Activated T-cell treated with anti-CD3 and anti-CD28 coated beads, Interleukin-2, amount 50 U/mL, for 48 hours (primary cell): ENCODE measurements at places on chromosomes 1 and 21.
A peak's percentile ranks its signal among the peaks of the same experiment; 100 is the strongest.

- no peak for DNase-seq
These were observed 13.3 kb downstream of the COL9A2 start for GRCh38 chr1:40303790-40304189.

DNA sequence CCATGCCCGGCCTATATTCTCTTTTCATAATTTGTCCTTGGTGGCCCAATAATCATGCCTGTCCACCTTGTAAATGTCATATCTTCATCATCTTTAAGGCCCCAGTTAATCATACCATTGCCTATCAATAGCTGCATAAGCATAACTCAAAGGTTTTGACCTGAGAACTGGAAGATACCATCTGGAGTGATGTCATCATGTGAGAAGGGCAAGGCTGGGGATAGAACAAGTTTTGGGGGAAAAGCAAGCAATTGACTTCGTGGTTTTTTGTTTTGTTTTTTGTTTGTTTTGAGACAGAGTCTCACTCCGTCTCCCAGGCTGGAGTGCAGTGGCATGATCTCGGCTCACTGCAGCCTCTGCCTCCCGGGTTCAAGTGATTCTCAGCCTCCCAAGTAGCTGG, 6.2 kb downstream of the UBIAD1 start:
- DNase-seq: no peak

DNA sequence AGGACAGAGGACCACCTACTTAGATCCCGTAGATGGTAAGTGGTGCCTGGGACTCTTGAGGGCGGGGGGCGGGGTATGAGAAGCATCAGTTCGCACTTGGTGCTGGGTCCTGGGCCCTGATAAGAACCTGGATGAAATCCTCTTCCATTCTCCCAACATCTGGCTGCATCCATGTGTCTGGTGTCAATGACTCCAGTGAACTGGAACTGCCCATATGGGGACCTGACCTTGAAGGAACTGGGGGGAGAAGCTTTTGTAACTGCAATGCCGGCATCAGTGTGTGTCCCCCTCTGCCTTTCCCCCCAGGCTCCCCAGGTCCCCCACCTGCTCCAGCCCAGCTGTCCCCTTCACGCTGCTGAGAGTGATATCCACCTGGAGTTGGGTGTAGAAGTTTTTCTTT, 49.7 kb upstream of the EPB41 start:
- DNase-seq: no peak

DNA sequence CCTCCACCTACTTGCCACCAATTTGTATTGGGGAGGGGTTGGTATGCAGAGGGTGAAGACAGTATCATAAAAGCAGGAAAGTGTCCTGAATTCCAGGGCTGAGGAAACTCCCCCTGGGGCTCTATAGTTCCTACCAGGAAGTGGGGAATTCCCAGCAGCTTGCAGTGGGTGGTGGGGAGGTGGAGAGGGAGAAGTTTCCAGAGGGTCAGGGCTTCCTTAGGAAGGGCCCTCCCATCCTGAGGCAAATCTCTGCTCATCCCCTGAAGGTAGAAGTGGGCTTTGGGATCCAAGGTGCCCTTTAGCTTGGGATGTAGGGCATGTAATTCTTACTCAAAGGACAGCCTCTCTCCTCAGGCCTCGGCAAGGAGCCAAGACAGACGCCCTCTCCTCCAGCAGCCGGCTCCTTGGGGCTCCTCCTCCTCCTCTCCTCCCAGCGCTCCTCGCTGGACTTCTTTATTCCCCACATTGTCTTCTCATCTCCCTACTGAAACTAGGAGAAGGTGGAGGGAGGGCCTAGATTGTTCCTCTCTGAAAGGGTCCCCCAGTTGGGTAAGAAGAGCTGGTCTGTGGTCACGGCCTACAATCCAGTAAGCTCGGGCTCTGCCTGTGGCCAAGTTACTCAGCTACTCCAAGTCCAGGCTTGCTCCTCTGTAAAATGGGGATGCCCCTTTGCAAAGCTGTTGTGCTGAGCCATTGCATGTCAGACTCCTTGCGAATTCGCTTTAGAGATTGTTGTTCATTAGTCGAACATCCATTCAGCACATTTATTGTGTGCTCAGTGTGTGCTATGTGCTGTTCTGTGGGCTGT, 17.9 kb upstream of the CSF1 start:
- DNase-seq: no peak

DNA sequence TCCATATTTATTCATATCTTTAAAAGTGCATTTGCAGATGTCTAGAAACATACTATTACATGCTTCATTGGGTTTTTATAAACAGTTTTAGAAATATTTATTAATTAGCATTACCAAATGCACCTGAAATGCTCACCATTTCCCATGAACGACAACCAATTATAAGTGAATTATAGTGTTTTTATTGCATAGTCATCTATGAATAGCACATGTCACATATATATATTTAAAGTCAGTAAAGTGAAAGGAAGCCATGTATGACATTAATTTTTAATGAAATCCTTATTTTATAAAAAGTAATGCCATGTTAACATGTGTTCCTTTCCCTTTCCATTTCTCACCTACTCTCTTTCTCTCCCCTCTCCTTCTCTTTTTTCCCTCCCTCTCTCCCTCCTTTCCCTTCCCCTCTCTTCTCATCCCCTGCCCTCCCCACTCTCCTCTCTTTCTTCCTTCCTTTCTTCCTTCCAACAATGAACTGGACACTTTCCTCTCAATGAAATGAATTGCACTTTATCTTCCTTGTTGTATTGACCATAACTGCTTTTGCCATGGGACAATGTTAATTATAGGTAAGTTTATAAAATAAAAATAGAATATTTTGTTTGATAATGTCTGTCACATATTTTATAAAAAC, 179.3 kb downstream of the NCAM2 start:
- DNase-seq: no peak

DNA sequence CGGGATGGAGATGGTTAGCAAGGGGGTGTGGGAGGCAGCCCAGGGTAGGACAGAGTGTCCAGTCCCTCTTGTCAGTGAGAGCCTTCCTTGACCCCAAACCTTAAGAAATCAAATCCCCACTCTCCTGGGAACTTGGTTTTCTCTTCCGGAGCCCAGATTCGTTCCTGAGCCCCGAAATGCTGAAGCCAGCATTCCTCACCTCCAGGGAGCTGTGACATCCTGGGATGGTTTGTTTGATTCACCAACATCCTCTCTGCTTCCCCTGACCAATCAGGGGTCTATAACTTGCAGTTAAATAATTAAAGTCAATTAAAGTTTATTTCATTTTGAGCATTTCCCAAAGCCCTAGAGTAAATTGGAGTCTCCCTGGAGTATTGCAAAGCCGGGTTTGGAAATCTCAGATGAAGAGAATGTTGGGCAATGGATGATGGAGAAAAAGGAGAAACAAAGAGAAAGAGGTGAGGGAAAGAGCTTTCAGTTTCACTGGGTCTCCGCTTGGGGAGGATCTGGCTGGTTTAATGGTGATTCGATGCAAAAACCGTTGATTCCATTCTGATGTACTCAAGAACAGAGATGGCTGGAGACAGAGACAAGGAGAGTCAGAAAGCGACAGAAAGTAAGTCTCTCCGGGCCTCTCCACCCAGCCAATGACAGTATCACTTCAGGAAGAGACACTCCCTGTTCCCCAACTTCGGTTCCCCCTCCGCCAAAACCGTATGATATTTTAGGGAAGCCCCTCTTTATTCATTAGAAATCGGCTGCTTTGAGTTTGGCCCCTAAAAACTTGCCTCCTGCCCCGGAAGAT, 12.8 kb upstream of the ALX3 start:
- DNase-seq: no peak

- peak; percentile 62 for DNase-seq
These were observed 36.6 kb downstream of the RABIF start for GRCh38 chr1:202852163-202852904.

GRCh38 chr1:29162025-29162424, 19.7 kb downstream of the SRSF4 start:
- no peak for DNase-seq

DNA sequence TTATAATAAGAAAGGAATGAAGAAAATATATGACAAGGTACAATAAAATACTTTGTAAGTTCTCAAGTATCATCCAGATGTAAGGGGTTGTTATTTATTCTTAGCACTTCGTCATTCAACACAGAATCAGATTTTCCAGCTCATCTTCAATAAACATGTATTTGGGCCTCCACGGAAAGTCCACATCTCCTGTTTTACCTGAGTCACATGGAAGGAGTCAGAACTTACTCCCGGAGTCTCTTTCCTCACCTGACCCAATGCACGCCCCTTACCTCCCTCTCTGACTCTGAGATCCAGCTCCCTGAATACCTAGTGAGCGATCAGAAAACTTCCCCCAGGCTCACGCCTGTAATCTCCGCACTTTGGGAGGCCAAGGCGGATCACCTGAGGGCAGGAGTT, 1.5 kb upstream of the PMVK start:
- no peak for DNase-seq

- no peak for DNase-seq
These were observed 80.3 kb downstream of the RUNX3 start for GRCh38 chr1:24849672-24850295.

GRCh38 chr1:96059736-96060135, 661.8 kb upstream of the PTBP2 start:
- no peak for DNase-seq

DNA sequence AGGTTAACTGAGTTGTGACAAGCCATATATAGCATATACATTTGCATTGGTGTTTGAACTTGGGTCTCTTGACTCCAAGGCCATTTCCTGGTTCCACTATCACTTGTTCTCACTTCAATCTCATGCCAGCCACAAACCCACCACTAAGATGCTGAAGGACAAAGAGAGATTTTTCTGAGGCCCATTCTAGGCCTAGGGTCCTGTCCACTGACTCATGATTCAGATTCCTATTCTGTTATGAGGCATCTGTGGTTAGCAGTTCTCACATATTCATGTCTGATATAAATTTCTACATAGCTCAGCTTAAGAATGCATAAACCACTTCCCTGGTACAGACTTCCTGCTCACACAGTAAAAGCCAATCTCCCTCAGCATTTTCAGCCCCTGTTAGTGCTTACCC, 326.1 kb upstream of the BEND5 start:
- no peak for DNase-seq

- DNase-seq: no peak
These were observed 81.5 kb downstream of the PTGER3 start for GRCh38 chr1:70966018-70966638.

DNA sequence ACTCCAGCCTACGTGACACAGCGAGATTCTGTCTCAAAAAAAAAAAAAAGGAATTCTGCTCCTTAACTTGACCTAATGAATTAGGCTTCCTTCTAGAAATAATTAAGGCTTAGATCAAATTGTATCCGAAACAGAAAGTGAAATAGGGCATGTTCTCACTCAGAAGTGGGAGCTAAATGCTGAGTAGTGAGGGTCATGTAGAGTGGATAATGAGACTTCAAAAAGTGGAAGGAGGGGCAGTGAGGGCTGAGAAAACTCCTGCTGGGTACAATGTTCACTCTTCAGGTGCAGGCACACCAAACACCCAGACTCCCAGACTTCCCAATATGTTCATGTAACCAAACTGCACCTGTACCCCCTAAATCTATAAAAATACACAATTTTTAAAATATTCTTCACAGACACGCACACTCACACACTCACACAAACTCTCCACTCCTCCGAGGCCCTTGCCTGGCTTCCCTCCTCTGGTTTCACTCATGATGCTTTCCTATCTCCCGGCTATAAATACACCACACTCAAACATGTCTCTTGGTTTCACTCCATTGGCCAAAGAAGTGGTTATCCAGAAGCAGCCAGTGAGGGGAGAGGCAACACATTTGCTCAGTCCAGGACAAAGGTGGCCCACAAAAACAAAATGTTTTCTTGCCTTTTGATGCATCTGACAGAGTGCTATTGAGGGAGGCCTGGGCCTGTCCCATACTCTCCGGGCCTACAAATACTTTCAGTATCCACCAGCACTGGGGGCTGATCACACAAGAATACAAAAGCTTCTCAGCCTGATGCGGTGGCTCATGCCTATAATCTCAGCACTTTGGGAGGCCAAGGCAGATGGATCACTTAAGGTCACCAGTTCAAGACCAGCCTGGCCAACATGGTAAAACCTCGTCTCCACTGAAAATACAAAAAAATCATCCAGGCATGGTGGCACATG, 249.2 kb downstream of the TOMM20 start:
- DNase-seq: no peak

DNA sequence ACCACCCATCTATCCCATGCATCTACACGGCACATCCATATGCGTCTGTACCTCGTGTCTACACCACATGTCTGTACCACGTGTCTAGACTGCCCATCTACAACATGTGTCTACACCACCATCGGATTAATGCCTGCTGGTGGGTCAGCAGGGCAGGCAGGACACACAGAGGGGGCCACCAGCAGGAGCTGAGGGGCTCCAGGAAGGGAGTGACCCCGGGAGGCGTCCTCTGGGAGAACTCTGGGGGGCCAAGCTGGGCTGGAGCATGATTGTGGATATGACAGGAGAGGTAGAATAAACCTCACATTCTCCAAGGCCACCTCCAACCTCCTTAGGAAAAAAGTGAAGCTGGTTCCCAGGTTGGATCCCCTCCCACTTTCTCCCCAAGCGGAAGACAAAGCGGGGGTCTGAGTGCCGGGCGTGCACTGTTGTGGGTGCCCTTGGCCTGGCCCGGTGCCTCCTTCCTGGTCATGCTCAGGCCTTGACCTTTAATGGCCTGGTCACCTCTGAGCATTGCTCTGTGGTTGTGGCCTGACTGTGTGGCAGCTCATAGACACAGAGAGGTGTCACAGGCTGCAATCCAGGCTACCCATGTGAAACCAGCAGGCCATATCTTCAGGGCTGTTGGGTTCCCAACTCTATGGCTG, 881 bp upstream of the ACTRT2 start:
- no peak for DNase-seq

DNA sequence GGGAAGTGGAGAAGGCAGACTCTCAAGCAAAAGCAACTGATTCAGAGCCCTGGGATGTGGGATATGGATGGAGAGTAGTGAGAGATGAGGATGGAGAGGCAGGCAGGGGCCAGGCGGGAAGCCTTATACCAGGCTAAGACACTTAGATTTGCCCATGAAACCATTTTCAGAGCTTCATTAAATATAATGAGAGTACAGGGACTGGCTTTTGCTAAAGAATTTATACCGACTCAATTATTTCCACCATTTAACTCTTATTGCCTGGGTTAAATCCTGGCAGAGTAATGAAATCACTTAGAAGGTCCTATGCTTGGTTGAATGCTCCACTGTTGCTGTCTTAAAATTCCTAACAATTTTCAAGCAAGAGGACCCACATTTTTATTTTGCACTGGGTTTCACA, 311.7 kb downstream of the KCNH1 start:
- DNase-seq: no peak

- DNase-seq: no peak
These were observed 499.6 kb upstream of the C1orf87 start for GRCh38 chr1:60573121-60573520.

DNA sequence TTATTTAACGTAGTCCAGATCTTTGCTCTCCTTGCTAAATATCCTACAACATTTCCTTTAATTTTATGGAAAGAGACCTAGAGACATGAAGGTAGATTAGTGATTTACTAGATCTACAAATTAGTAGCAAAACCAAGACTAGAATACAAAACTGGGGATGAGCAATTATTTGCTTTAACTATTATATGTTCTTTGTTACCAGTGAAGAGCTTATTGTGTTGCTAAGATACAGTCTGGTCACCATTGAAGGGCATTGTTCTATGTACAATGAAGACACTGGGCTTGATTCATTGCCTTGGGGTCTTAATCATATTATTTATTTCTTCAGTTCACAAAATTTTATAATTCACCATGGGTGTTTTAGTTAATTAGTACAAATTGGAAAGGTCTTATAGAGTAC, 88.3 kb downstream of the S1PR1 start:
- DNase-seq: no peak
